ENCODE measurements at places on chromosomes 1 and 21.

DNA sequence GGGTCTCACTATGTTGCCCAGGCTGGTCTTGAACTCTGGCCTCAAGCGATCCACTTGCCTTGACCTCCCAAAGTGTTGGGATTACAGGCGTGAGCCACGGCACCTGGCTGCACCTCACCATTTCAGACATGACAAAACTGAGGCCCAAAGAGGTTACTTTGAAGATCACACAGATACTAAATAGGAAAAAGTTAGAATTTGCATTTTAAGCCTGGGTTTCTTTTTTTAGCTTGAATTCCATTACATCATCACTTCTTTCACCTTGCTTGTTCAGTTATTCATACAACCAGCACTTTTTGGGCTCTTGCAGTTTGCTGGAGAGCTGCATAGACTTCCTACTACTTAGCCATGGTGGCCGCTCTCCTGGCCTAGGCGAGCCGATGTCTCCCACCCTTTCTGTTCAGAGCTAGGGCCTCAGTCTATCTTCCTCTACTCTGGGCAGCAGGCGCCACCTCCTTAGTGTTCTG, 16.3 kb upstream of the CD2 start:
- DNase-seq = no peak

GRCh38 chr1:112850034-112850757, 105.8 kb downstream of the SLC16A1 start:
- no peak for DNase-seq

DNA sequence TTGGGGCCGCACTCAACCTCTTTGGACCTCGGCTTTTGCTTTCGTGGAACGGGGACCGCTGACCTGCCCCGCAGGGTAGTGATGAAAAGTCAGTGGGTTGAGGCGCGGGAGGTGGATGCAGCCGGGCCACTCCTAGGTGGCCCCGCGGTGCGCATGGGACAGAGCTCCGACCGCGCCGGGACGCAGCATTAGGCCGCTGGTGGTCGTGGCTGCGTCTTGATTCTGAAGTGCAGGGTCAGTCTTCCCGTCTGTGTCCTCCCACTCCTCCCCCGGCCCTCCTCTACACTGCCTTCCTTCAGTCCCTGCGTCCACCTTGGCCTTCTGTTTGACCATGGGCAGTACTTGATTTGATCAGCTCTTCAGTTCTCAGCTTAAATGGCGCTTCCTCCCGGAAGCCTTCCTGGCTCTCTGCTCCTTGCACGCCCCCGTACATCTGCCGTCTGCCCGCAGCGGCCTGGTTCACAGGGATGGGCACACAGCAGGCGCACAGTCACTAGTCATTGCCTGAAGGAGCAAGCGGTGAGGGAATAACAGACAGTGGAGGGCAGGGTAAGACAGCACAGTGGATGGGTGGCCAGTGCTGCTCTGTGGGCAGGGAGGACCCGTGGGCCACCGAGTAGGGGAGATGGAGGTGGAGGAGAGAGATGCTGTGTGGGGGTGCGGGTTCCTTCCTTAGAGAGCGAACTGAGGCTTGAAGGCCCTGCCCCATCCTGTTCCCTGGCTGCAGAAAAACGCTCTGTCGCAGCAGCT, 633 bp downstream of the THEMIS2 start:
- DNase-seq = no peak

DNA sequence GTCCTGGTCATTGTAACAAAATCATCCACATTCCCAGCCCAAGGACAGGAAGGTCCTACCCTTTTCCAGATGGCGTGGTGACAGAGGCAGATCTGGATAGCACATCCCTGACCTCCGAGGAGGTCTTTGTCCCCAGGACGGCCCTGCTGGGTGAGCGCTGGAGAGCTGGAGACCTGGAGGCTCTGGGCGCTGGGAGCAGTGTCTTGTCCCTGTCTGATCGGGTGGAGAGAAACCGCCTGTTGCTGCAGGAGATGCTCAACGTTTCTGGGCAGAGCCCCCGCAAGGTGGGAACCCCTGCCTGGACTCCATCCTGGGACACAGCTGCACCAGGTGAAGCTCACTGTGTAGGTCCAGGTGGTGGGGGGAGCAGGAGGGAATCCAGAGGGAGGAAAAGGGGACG, 4.1 kb downstream of the KIAA1614 start:
- DNase-seq = no peak

- DNase-seq = no peak
Observed at GRCh38 chr1:197915862-197916499, 1.2 kb upstream of the LHX9 start.

All from activated T-cell treated with anti-CD3 and anti-CD28 coated beads for 24 hours (primary cell).